ENCODE measurements at places on chromosomes 11 and 22.

- no peak for DNase-seq
These were observed 64.7 kb downstream of the BDNF start for GRCh38 chr11:27635567-27636037.

DNA sequence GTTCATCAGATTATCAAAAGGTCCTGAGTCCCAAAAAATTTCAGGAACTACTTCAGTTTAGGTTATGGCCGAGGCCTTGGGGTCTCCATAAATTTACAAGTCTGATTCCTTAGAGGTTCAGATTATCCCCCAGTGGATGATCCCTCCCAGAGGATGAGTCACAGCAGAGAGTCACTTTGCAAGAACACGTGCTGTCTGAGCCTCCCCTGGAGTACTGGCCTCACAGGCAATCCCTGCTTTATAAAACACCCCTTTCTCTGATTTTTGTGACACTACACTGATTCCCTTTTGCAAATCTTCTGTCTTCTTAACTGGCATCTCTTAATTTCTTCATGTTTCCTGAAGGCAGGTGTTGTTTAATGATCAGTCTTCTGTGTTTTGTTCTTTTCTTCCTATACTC is 45.3 kb downstream of the CCDC34 start:
- no peak for DNase-seq

DNA sequence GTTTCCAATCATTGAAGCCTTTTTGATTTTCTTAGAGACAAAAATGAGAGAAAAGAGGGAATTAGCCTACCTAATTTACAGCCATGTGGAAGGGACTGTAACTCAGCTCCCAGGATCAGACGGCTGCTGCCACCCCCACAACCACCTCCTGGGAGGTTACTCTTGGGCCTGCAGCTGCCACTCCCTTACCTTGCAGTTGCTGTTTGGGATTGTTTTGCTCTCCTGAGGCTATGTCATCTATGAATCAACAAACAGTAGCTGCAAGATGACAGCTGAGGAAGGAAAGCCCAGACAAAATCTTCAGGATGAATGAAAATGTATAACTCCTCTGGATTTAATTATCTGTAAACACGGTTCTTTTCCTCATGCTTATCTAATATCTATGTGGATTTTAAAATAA is 28.0 kb upstream of the ZC3H12C start:
- DNase-seq, result no peak

- DNase-seq, result no peak
These were observed 154.0 kb downstream of the MN1 start for GRCh38 chr22:27647540-27647939.

DNA sequence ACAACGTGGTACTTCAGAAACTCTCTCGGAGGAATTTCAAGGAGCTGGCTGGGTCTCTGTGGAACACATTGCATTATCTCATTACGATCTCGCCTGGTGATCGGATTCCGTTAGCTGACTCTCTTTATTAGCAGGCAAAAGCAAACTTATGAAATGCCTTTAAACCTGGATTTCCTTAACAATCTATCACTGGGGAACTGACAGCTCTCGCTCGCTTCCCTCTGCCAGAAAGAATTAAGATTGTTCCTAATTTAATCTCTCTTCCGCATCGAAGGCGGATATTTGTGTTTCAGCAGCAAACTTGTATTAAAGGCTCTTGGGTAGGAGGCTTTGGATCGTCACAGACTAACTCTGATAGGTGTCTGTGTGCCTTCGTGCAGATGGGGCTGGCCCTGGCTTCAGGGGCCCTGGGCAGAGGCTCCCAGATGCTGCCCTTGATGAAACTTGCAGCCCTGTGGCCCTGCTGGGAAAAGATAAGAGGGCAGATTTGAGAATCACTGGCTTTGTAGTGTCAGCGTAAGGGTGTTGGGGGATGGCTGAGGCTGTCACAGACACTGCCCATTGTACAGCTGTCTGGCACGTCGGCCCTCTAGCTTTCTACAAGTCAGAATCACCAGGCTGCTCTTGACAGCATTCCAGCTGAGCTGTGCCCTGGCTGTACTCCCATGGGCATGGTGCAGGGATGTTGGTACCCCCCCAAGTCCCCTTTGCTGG is 162.2 kb upstream of the NECTIN1 start:
- DNase-seq, result no peak

DNA sequence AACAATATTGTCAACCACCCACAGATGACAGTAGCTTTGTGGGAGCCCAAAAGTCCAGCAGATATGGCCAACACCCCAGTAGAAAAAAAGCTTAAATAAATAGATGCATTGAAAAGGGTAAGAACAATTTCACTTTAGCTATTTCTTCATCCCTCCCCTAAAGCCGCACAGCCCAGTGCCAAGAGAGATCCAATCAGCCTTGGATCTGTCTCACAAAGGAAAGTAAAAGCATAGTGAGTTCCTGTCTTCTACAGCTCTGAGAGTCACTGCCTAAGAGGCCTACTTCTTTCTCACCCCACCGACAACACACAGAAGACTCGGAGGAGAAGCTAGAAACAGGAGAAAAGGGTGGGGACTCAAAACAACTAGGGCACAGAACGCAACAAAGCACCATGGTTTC is 196.4 kb downstream of the SBF2 start:
- no peak for DNase-seq

DNA sequence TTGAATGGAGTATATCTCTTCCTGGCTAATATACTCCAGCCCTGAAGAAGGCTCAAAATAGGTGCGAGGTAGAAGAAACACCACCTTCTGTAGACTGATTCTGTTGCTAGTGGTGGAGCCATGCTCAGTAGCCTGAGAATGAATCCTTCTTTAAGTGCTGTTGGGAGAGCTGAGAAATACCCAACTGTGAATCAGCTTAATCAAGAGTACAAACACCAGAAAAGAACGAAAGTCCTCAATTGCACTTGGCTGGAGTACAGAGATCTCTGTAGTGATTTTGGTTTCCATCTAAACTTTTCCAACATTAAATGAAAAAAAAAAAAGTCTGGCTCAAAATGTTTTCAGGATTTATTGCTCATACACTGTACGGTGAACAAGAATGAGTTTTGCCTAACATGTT is 619.1 kb downstream of the METTL15 start:
- DNase-seq, result no peak

GRCh38 chr11:128644576-128644975 is 49.3 kb upstream of the FLI1 start:
- DNase-seq, result no peak

- DNase-seq, result no peak
These were observed 275.3 kb downstream of the C11orf87 start for GRCh38 chr11:109697140-109697843.

GRCh38 chr11:99069856-99070444 is 49.2 kb downstream of the CNTN5 start:
- no peak for DNase-seq

GRCh38 chr11:10943968-10944367 is 86.1 kb upstream of the ZBED5 start:
- DNase-seq, result no peak

DNA sequence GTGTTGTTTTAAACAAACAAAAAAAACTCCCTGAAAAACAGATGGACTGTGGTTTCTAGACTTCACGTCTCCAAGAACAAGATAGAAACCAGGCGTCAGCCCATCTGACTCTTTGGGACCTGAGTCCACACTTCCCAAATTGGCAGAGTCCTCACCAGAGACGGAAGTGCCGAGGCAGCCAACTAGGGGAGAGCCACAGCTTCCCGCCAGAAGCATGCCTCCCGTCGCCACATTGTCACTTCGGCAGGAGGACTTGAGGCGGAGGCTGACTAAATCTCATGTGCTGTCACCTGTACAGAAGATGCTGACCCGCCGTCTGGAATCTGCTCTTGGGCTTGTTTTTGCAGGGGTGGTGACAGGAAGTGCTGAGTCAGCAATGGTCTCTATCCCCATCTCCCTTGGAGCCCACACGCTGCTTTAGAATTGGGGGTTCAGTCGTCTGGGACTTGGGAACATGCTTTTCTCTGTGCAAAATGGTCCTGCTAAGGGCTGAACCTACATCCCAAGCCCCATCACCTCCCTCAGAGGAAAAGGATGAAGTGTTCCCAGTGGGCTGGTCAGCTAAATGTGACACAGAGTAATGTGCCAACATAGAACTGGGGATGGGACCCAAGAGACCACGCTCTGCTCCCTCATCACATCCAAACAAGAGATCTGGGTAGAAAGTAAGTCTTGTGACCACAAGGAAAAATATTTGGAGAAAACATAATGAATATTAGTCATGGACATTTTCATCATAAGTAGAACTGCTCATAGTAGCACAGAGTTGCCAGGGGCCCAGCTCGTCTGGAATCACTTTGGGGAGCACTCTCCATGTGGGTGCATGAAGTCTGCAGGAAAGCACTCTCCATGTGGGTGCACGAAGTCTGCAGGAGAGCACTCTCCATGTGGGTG is 152.9 kb downstream of the SNX19 start:
- no peak for DNase-seq

- no peak for DNase-seq
These were observed 49.3 kb upstream of the LINC01488 start for GRCh38 chr11:69431893-69432738.

DNA sequence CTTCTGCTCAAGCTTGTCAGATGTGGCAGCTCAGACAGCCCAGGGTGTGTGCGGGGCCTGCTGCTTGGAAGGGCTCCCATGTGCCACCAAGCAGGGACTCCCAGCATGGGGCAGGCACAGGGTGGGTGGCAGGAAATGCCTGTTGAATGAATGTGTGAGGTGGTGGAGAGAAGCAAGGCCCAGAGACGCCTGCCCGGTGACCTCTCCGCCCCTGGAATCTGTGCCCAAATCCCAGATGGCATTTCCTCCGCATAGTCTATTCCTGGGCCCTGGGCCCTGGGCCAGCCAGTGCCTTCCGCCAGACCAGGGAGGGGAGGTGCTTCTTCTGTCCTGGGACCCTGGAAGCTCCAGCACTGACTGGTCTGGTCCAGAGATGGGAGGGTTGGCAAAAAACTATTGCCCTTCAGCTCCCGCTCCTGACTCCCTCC is 3.7 kb downstream of the CST6 start:
- DNase-seq, result no peak

DNA sequence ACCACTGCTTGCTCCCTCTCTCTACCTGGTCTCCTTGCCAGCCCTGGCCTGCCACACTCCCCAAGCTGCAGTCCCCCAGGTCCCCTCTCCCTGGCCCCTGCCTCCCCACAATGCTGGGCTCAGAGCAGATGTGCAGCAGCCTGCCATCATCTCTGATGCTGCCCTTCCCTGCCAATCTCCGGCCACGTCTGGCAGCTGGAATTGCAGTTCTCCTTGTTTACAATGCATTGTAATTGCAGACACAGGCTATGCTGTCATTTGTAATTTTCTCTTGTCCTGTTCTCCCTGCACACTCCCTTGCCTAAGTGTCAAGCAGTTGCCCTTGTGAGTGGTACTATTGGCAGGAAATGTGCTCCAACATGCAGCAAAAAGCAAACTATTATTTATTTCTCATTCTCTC is 222.3 kb downstream of the NTM start:
- no peak for DNase-seq

DNA sequence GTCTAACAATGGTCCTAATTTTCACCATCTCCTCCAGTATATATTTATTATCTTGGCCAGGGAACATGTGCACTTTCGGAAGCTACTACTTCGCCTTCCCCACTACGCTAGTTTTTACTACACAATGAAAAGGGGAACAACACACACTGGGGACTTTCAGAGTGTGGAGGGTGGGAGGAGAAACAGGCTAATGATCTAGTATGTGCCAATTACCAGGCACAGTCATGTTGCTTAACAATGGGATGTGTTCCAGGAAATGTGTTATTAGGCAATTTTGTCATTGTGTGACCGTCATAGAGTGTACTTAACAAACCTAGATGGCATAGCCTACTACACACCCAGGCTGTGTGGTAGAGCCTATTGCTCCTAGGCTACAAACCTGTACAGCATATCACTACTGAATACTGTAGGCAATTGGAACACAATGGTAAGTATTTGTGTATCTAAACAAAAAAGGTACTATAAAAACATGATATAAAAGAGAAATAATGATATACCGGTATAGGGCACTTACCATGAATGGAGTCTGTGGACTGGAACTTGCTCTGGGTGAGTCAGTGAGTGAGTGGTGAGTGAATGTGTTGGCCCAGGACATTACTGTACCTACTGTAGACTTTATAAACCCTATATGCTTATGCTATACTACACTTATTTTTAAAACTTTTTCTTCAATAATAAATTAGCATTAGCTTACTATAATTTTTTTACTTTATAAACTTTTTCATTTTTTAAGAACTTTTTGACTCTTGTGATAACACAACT is 20.1 kb upstream of the CUL5 start:
- no peak for DNase-seq

GRCh38 chr11:108666373-108666772 is 1.5 kb downstream of the DDX10 start:
- DNase-seq, result no peak

GRCh38 chr11:75725547-75726320 is 8.1 kb downstream of the MOGAT2 start:
- DNase-seq, result no peak

- DNase-seq, result no peak
These were observed 45.1 kb downstream of the C11orf96 start for GRCh38 chr11:43987384-43988039.

- DNase-seq, result no peak
These were observed 69.6 kb downstream of the MED15 start for GRCh38 chr22:20577045-20577444.

DNA sequence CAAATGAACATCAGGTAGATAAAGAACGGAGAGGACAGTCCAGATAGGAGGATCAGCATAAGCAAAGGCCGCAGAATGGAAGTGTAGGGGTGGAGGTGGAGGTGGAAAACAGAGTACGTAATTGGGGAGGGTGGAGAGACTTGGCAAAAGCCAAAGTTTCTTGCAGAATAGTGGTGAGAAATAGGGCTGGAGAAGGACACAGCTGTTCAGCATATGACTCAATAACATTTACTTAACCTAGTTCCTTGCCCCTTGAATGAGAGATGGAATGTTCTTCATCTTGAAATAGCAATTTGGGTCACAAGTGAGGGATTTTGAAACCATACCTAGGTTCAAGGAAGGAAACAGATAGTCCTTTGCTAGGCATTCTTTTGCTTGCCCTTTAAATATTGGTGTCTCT is 235.9 kb upstream of the ARHGAP20 start:
- DNase-seq, result no peak

GRCh38 chr11:122344215-122344614 is 228.2 kb upstream of the BLID start:
- DNase-seq, result no peak

GRCh38 chr11:40246983-40247382 is 1212.5 kb downstream of the LRRC4C start:
- DNase-seq, result no peak

GRCh38 chr11:63737718-63738117 is 30.9 kb downstream of the ZFTA start:
- DNase-seq, result no peak

DNA sequence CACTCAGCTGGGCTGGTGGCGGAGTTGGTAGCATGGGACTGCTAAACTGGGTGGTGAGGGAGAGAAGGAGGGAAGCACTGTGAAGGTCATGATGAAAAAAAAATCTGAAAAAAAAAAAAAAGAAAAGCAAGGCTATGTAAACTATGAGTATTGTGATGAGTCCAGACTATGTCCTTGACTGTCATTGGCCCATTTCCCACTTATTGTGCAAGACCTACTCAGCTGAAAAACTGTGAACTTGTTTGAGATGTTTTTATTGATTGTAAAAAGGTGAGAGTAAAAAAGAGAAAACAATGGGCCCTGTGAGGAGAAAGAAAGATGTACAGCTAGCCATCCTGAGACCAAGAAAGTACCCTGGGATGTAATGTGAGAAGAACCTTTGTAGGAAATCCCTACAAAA is 798.4 kb upstream of the TENM4 start:
- DNase-seq, result no peak
